NCI-H187 (cell line): ENCODE measurements at places on chromosomes 2 and 18.

DNA sequence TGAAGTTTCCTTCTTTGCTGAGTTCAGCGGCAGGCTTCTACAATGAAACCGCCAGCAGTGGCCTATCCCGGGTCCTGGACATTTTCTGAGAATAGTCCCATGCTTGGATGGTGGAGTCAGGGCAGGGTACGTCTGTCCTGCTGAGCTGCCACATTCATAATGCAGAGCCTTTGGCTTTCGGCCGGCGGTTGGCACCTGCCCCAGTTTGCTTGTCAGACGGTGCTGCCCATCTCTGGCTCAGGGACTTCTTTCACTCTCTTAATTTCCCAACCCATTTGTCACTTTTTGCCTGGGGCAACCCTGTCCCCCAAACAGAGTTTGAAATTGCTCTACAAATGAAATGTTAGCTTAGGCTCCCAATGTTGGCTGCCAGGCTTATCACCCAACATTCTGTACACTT, 57.2 kb downstream of the SOX11 start:
- DNase-seq: no peak

- no peak for DNase-seq
Observed at GRCh38 chr18:72672364-72673184, 128.4 kb upstream of the CBLN2 start.

GRCh38 chr2:117714110-117714509, 100.4 kb upstream of the DDX18 start:
- DNase-seq: no peak

- DNase-seq: no peak
Observed at GRCh38 chr2:86285571-86285970, 51.9 kb downstream of the REEP1 start.

GRCh38 chr2:86028766-86029381, 76.8 kb downstream of the POLR1A start:
- no peak for DNase-seq

DNA sequence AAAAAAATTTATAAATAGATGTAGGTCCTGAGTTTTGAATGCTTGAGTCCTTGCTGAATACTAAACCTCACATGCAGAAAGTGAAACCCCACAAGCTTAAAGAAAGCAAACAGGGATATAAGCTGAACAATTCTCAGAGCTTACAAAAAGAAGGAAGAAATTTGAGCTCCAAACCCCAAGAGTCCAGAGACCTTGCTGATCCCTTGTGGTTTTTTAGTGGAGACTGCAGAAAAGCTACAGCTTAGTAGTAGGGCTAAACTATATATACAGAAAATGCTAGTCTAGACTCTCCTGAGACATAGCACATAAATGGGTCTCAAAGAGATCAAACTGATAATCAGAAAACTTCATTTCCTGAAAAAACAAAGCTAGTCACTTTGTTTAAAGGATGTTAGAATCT, 1548.1 kb upstream of the ZEB2 start:
- DNase-seq: no peak

DNA sequence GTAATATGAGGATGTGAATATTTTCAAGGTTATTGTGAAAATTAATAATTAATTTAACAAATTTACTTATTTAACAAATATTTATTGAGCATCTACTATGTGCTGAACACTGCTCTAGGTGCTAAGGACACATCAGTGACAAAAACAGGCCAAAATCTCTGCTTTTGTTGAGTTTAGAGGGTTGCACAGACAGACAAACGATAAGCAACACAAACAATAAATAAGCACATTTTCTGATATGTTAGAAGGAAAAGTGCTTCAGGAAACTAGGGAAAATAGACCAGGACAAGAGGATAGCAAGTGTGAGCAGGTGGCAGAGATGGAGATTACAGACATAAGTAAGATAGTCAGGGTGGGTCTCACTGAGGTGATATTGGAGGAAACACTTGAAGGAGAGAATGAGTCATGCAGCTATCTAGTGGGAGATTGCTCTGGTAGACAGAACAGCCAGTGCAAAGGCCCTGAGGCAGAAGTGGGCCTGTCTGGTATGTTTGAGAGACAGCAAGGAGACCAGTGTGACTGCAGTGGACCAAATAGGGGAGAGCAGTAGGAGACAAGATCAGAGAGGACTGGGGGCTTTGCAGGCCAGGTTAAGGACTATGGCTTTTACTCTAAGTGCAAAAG, 38.3 kb downstream of the SFXN5 start:
- DNase-seq: no peak

GRCh38 chr18:10924290-10924689, 225.1 kb downstream of the PIEZO2 start:
- DNase-seq: no peak

DNA sequence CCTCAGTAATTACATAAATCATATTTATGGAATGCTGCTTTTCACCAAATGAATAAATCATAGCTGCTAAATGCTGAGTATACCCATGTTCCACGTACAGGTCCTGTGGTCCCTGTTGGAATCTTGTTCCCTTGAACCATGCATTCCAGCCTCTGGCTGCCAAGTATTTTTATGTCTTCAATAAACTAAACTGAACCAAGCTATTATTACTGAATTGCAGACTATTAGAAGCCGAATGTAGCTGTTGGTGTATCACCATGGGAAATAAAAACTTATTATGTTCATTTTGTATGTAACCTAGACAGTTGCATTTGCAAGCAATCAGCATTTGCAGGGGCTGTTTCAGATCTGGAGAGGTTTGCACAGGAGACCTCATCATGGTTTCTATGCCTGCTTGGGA, 362.4 kb downstream of the ADCYAP1 start:
- DNase-seq: no peak

DNA sequence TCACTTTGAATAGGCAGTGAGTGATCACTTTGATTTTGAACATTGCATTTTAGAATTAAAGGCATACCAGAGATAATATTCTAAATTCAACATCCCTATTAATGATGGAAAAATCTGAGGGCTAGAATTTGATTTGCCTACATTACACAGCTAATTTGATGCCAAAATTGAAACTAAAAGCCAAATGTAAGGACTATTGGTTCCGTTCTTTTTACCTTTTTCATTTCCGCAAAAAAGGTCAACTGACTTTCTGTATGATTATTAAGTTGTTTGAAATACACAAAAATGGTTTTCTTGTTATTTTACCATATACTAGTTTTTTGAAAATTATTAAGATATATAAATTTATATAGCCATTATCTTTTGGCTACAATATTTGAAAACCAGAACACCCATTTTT, 117.5 kb downstream of the SCN3A start:
- no peak for DNase-seq

DNA sequence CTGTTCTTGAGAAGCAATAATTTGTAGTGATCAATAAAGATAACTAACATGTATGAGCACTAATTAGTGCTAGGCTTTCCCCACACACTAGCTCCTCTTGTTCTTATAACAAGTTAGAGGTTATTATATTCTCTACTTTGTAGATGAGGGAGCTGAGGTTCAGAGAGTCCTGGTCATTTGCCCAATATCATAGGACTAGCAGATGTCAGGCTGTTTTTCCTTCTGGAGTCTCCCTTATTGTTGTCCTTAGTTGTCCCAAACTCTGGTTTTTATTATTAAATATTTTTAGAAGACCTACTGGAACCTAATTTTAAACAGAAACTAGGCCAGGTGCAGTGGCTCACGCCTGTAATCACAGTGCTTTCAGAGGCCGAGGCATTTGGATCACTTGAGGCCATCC, 16.5 kb upstream of the TTC39C start:
- DNase-seq: no peak

DNA sequence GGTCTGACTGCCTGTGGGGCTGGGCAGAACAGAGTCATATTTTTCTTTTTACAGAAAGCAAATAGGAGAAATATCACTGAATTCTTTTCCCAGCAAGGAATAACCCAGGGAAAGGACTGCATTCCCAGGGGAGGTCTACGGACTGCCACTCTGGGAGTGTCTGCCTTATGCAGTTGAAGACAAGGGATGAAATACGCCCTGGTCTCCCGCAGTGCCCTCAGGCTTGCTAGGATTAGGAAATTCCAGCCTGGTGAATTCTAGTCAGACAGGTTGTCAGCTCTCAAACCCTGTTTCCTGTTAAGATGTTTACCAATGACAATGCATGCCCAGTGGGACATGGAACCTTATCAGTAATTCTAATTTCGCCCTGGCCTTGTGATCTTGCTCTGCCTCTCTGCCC, 30.3 kb upstream of the PDK1 start:
- DNase-seq: no peak

- DNase-seq: no peak
Observed at GRCh38 chr2:165268754-165269153, 29.5 kb downstream of the SCN2A start.

DNA sequence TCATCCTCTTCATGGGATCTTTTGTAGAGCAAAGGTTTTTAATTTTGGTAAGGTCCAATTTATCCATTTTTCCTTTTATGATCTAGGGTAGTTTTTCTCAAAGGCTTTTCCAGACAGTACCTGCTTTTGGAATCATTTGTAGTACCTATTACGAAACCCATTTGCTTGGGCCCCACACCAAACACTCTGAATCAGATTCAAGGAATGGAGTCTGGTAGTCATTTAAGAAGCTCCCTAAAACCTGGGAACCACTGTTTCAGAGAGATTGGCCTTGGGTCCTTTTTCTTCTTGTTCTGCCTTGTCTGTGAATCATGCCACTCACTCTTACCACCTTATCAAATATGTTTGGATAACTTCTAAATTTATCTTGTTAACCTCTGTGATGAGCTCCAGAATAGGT, 40.3 kb downstream of the OSBPL6 start:
- no peak for DNase-seq

GRCh38 chr2:217956586-217957457, 46.0 kb downstream of the TNS1 start:
- no peak for DNase-seq

DNA sequence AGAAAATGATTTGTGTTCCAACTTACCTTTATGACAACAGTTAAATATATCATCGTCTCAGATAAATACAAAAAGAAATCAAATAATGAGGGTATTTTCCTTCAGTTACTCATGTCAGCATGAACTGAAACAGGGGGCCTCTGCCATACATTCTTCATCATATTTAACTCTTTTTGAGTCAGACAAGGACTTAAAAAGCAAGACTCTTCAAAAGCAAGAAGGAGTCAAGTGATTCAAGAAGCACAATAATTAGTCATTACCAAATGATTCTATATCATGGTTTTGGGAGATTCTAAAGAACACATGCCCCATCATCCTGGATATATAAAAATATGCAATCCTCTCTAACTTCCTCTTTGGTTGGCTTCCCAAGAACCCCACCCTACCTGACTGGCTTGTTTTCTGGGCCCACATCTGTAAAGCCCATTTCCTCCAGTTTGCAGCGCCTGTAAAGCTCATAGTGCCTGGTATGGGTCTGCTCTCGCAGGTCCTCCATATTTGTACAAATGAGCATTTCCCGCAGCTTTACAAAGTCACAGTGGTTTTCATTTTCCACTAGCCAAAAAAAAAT, 49.7 kb downstream of the SEPTIN10 start:
- no peak for DNase-seq

- DNase-seq: no peak
Observed at GRCh38 chr2:189951791-189952535, 110.6 kb downstream of the MSTN start.

DNA sequence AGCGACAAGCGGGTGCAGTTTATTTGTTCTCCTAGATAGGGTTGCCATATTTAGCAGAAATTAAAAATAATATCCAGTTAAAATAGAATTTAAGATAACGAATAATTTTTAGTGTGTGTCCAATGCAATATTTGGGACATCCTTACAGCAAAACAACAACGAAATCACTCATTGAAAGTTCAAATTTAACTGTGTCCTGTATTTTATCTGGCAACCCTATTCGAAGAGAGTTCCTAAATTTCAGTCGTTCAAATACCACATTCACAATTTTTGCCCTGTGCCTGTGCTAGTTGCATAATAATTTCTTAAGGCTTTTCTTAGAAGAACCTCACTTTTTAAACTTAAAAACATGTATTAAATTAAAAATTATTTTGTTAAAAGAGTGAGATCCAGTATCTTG, 664 bp downstream of the DGUOK start:
- DNase-seq: no peak

- no peak for DNase-seq
Observed at GRCh38 chr18:8462651-8463185, 146.5 kb upstream of the RAB12 start.

DNA sequence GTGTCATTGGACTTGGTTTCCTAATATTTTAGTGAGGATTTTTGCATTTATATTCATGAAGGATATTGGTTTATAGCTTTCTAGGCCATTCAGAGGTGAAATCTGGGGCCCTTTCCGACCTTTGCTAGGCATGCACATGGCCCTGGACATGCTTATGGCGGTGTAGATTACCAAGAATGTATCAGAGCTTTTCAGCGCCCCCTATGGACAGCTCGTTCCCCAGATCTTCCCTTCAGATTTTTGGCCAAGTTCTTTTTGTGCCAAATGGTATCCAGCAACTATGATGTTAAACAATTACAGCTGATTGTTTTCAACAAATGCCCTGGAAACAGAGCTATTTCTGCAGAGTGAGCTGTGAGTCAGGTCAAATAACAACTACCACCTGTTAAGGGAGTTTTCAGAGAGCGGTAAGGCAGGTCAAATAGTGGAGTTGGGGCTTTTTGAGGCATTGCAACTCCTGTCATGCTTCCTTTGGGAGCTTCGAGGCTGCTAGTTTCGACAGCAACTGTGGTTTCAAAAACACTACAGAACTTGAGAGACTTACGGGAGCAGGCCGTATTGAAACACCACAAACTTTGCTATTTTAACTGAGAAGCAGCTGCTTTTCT, 188.3 kb downstream of the ZNF516 start:
- no peak for DNase-seq

GRCh38 chr2:11516984-11517648, 16.7 kb upstream of the GREB1 start:
- DNase-seq: no peak

GRCh38 chr2:88838165-88838635, 146.7 kb downstream of the RPIA start:
- DNase-seq: no peak

DNA sequence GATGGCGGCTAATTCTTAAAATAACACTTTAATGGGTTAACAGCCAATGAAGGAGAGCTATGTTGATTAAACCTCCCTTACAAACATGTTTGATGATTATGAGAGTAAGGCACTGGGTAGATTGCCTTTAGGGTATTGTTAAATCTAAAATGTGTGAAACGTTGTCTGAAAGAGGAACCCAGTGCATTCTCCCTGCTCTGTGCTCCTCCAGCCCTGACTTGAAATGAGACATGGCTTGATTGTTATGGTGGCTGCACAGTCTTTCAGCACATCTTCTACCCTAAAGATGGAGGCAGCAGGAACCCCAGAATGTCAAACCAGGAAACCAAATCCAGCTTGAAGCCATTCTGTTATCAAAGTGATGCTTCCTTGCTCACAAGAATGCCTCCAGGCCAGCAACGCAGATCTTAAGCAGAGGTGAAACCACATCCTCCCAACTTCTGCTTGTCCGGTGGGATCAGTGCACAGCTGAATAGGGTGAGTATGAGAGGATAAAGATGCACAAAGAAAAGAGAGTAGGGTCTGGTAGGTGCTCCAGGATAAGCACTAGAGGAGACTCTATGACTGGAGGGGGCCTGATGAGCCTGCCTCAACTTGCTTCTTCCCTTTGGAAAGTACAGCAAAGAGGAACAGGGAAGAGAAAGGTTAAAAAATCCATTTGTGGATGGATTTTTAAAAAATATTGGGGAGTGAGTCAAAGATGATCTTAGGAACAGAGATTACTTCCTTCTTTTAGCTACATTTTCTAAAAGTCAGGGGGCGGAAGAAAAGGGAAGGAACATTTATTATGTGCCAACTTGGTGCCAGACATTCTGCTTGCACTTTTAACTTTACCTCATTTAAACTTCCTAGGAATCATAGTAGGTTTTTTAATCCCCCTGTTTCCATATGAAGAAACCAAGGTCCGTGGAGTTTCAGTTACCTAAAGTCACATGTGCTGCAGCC, 523.0 kb downstream of the TXNL1 start:
- no peak for DNase-seq

GRCh38 chr2:143906850-143907249, 613.1 kb downstream of the ZEB2 start:
- DNase-seq: no peak
